ENCODE measurements at places on chromosomes 12 and 14.

- no peak for DNase-seq
These were observed 1.7 kb upstream of the HOXC4 start for GRCh38 chr12:54051874-54052437.

- no peak for DNase-seq
These were observed 19.4 kb upstream of the CNTN1 start for GRCh38 chr12:40672741-40673271.

- no peak for DNase-seq
These were observed 302.5 kb downstream of the ITPR2 start for GRCh38 chr12:26530461-26530860.

- no peak for DNase-seq
These were observed 105.5 kb downstream of the NUAK1 start for GRCh38 chr12:106033161-106033675.

- no peak for DNase-seq
These were observed 60.9 kb downstream of the PLEKHA5 start for GRCh38 chr12:19190292-19191031.

DNA sequence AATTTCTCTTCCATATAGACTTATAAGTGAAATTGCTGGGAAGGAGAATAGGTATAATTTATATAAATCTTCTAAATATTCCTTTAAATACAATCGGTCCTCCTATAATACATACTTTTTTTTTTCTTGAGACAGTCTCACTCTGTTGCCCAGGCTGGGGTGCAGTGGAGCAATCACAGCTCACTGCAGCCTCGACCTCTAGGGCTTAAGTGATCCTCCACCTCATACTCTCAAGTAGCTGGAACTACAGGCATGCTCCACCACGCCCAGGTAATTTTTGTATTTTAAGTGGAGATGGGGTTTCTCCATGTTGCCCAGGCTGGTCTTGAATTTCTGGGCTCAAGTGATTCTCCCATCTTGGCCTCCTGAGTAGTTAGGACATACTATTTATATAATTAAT lies 29.7 kb upstream of the NPFF start:
- no peak for DNase-seq
